Activated CD4-positive, CD25-positive, alpha-beta regulatory T cell (primary cell): ENCODE measurements at places on chromosomes 4 and X.

DNA sequence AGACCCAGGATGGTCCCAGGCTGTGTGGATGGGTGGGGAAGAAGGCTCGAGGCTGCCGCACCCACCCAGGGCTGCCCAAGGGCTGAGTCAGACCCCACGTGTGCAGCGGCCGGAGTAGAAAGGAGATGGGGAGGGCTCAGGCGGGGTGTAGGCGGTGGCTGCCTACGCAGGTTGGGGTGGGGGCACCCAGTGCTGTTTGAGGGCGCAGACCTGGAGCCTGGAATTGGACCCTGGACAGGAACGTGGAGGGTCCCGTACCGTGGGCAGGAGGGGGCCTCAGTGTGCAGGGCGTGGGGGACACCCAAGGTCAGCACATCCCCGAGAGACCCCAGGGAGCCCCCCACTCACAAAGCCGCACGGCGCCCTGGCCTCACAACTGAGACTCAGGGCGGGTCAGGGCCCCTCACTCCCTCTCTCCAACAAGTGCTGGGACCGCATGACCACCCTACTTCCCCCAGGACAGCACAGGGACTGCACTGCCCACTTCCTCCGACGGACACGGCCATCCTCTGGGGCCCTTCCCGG is 79.9 kb downstream of the FAM53A start:
- DNase-seq: no peak

DNA sequence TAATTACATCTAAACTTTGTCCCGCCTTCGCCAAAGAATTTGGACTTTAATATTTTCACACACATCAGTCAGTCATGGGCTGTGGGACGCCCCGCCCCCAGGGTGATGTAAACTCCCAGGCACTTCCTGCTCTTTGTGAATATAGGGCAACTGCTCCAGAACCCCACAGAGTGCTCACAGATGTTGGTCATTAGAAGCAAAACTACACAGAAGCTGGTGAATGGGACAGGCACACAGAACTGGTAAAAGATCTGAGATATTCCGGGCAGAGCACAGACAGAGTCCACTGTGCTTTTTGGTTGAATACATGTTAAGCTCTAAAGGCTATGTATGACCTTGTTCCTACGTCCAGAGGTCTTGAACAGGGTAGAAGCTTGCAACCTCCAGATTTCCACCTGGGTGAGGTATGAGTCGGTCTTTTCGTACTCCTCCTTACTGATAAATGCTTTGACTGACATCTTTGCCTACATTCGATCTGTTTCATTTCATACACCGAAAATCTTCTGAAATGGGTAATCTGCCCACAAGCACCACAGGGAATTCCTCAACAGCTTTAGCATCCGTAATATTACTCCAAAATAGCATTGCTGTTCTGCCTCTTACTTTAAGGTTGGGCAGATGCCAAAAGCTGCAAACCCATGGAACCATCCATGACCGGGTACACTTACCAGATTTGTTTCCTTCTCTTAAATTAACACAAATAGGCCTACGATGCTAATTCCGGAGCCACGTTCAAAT is 144.6 kb downstream of the AMELX start:
- DNase-seq: no peak

DNA sequence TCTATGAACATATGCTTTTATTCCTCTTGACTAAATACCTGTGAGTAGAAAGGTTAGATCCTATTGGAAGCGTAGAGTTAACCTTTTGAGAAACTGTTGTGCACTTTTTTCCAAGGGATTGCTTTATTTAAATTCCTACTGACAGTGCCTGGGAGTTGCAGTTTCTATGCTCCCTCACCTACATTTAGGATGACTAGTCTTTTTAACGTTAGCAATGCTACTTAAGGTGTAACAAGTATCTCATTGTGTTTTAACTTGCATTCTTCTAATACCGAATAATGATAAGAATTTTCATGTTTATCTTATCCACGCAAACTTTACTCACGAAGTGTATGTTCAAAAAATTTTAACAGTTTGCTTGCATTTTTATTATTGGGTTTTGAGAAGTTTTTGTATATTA is 1123.9 kb upstream of the PCDH7 start:
- no peak for DNase-seq

DNA sequence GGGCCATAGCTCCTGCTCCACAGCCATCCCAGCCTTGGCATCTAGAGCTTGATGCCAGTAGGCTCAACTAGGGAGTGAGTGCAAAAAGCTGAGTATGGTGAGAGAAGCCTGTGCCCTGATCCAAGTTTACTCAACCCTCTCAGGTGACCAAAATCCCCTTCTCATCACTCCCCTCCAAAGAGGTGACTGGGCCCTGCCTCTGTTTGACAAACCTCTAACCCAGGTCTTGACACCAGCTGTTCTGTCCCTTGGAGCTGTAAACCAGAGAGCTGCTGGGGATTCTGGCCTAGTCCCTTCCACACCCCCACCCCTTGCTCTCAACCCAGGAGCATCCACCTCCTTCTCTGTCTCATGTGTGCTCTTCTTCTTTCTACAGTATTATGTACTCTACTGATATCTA is 73.5 kb downstream of the MSN start:
- no peak for DNase-seq

DNA sequence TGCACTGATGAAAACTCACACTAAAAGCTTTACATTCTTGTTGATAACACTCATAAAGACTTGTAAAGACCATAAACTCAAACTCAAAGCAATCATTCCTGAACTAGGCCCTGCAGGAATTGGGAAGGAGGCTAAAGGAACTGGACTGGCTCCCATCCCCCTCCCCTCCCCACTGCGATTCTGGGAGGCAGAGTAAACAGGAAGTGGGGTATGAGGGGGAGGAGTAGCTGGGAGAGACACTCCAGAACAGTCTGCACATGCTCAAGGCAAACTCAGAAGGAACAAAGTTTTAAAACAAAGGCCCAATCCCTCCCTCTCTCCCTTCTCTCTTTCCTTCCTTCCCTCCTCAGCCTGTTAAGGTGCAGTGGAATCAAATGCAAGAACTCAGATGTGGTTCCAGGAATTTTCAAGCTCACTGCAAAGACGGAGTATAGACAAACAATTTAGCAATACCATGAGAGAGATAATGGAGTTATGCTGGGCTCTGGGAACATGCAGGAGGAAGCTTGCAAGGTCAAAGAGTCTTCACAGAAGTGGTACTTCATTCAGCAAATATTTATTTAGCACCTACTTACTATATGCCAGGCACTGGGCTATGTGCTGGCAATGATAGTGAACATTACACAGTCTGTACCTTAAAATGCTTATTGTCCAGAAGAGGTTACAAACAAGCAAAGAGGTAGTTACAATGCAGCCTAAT is 15.9 kb downstream of the MID1IP1 start:
- no peak for DNase-seq

DNA sequence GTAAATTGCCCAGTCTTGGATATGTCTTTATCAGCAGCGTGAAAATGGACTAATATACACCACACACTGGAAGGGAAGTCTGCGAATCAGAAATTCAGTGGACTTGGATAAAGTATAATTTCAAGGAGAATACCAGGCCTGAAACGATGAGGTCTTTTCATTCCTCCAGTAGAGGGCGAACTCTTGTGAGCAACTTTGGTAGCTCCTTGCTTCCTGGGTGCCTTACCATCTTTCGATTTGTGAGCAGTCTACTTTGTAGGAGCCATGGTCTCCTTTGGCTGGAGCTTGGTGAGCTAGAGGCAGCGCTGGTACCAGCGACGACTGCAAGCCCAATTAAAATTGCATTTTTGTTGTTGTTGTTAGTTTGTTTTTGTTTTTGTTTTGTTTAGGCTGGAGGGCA is 791.9 kb downstream of the FAT4 start:
- no peak for DNase-seq

GRCh38 chr4:15955670-15956069 is 7.3 kb downstream of the FGFBP2 start:
- no peak for DNase-seq

- DNase-seq: no peak
Measured at GRCh38 chr4:23305026-23305425, 584.8 kb downstream of the PPARGC1A start.

DNA sequence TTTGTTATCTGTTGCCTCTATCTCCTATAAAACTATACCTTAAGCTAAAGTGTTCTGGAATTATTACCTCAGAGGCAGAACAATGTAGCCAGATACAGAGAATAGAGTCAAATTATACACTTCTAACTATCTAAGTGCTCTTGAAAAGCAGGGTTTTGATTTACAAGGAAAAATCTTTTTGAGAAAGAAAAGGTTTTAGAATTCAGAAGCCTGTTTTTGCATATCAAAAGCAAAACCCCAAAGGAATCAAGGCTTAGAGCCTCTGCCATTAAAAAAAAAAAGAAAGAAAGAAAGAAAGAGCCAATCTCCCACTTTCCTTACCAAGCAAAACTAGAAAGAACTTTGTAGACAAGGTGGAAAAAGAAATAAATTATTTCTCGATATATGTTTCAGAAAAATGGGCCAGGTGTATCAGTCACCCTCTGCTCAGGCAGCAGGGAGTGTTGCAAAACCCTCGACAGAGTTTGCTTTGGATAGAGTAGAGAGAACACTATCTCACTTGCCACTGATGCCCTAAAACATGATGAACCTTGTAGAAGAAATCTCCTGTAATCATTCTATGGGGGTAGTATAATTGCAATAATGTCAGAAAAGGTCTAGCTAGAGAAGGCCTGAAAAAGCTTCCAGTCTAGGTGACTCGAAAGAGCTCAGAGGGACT is 318.3 kb downstream of the PCDH10 start:
- DNase-seq: no peak

DNA sequence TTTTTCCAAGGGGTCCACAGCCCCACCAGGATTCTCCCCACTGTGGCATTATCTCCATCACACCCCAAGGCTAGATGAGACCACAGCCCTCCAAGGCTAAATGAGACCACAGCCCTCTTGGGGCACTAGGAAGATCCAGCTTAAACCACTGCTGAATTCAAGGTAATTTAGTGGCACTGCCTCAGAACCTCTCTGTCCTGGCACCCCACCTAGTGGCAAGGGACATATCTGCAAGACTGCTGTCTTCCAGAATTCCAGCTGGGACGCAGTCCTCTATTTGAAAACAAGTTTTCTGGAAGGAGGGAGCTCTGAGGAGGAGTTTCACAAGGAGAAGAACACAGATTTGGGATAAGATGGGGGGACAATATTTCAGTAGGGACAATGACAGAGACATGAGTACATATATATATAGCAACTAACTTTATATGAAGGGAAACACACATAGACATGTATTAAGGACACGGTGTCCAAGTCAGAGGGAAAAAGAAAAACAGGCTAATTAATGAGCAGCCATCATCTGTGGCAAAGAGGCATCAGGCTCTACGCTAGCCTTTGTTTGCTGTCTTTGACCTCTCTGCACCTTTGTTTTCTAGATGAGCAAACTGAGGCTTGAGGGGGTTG is 9.3 kb downstream of the CETN2 start:
- DNase-seq: no peak

DNA sequence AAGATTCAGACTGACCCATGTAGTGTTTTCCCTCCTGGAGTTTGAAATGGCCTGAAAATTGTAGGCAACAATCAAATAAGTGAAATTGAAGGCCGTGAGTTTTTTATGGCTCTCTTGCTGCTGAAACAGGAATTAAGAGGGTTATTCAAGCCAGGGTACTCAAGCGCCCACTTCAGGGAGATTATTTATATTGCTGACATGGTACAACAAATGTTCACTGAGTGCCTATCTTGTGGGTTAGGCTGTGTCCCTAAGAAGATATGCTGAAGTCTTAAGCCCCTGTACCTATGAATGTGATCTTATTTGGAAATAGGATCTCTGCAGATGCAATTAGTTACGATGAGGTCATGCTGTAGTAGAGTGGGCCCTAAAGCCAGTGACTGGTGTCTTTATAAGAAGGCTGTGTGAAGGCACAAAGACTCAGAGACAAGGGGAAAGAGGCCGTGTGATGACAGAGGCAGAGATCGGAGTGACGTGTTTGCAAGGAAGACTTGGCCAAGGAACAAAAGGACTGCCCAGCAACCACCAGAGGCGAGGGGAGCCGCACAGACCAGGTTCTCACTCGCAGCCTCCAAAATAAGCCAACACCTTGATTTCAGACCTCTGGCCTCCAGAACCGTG is 72.9 kb downstream of the MED28 start:
- no peak for DNase-seq

GRCh38 chrX:9647431-9647830 is 118.2 kb downstream of the GPR143 start:
- no peak for DNase-seq

GRCh38 chrX:26915064-26915463 is 548.1 kb downstream of the PPP4R3C start:
- DNase-seq: no peak

GRCh38 chr4:85492336-85492735 is 17.4 kb downstream of the ARHGAP24 start:
- DNase-seq: no peak

- no peak for DNase-seq
Measured at GRCh38 chrX:116395752-116396151, 40.7 kb upstream of the SLC6A14 start.

DNA sequence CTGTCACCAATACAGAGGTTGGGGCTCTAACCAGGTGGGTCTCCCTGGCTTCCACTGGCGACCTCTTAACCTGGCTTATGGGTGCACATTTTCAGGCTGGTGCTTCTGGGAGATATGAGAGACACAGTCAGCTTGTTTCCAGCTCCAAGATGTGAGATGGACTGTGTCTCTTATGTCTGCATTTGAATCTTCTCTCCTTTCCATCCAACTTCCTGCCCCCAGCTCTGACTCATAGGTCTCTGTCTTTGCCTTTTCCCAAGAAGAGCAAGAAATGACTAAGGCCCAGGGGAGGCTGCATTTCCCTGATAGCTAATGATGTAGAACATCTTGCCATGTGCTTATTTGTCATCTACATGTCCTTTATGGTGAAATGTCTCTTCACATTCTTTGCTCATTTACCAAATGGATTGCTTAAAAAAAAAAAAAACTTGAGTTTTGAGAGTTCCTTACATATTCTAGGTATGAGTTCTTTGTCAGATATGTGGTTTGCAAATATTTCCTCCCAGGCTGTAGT is 3.2 kb upstream of the UXT start:
- DNase-seq: no peak

- DNase-seq: no peak
Measured at GRCh38 chr4:63393544-63393943, 1015.7 kb downstream of the TECRL start.

- no peak for DNase-seq
Measured at GRCh38 chr4:145453163-145453520, 28.5 kb upstream of the SMAD1 start.

- DNase-seq: no peak
Measured at GRCh38 chr4:10173037-10173753, 56.6 kb upstream of the WDR1 start.

DNA sequence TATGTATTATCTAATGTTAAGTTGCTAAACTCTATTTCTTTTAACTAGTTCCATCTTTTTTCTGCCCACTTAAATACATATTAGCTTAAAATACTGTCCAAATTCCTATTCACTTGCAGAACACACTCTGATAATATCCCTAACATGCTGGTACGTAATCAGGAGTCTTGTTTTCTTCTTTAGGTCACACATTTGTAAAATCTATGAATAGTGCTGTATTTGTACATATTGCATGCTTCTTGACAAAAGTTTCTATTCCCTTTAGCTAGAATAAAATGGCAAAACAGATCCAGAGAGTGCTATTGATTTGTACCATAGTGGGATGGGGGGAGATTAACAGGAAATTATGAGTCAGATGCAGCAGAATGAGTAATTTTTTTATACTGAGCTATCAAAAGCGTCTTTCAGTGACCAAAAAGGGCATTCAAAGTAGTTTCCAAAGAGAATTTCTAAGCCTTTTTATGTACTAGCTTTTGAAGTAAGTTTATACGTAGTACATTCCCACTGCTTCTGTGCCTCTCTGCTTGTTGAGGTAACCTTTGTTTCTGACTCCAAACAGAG is 126.5 kb downstream of the PTPN13 start:
- DNase-seq: no peak

GRCh38 chrX:150012647-150013381 is 74.5 kb upstream of the EOLA2 start:
- no peak for DNase-seq
